RPMI7951 (cell line): ENCODE measurements at places on chromosomes 3 and 15.

DNA sequence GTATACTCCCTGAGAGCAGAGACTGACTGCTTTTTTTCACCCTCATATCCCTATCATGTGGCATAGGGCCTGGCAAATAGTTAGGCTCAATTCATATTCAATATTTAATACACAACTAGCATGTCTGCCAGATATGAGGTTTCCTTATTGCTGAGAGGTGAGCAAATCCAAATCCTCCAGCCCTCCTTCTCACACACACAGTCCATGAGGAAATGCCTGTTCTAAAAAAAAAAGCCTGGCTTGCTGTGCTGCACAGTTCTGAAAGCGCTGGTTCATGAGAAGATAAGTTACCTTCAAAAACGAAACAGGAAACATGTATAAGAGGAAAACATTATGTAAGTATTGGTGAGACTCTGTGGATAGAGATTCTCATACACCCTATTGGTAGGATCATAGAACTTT, 15.5 kb upstream of the ACAP2 start:
- DNase-seq, result no peak

- DNase-seq, result peak; percentile 50
These were observed 3.4 kb upstream of the DISP2 start for GRCh38 chr15:40354408-40355171.

GRCh38 chr15:68654786-68655560, 76.2 kb downstream of the CORO2B start:
- no peak for DNase-seq

DNA sequence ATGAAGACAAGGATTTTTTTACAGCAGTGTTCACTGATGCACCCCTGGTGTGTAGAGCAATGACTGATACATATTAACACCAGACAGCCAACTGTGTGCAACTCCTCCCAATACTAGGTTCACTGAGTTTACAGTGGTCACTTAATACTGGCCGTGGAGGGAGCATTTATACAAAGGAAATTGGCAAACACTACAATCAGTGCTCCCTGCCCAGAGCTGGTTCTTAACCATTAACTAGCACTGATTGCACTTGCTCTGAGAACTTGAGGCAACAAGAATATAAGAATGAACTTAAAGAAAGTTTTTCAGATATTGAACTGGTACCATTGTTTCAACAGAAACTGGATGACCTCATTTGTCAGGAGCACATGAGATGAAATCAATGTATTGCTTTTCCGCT, 110.6 kb downstream of the MAGI1 start:
- DNase-seq, result no peak

DNA sequence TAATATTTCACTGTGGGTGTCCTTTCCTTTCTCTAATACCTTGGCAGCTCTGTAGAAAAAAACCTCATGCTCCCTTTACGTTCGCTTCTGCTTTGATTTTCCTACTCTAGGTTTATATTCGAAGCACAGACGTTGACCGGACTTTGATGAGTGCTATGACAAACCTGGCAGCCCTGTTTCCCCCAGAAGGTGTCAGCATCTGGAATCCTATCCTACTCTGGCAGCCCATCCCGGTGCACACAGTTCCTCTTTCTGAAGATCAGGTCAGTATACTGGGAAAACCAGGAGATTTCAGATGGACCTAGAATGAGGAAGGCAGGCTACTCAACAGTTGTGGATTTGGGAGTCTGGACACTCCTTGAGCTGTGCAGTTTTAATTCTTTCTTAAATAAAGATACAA, 14.9 kb downstream of the ACP3 start:
- no peak for DNase-seq

DNA sequence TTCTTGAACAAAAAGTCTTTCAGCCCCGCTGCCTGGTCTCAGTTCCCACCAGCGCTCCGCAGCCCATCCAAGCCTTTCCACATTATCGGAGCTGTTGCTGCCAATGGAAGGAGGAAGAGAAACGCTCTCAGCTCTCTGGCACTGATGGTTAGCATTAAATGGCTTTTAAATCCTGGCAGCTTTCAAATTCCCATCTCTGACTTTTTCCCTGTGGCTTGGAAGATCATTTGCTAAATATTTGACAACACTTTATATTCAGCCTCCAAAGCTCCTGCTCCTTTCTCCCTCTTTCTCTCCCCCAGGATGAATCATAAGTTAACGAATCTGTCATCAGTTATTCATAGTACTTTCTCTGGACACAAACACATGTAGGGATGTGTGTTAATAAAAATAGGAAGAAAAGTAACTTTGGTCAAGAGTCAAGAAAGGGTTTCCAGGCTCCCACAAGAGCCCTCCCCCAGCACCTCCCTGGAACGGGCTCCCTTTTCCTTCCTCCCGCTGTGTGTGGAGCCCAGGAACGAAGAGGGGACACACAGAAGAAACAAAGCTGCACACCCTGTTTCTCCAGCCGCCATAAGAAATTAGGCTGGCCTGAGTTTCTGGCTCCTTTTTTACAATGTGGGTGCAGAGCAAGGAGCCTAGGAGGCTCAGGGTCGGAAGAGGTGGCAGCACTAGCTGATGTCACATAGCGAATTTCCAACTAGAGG, 47.6 kb upstream of the TSEN2 start:
- peak; percentile 78 for DNase-seq

DNA sequence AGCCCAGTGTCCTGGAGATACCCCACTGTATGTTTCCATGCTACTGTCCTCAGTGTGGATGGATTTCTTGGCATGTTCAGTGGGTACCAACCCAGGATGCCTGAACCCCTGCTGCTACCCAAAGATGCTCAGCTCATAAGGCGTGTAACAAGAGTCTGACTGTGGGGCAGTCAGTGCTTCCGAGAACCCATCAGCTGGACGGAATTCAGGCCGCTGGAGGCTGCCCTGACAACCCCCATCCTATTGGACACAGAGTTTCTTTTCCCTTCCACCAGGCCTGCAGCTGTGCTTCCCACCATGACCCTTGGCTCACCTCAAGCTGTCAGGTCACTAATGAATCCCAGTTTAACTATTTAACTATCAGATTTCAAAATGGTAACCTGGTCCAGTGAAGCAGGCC, 224.1 kb upstream of the FEZF2 start:
- DNase-seq, result peak; percentile 67

DNA sequence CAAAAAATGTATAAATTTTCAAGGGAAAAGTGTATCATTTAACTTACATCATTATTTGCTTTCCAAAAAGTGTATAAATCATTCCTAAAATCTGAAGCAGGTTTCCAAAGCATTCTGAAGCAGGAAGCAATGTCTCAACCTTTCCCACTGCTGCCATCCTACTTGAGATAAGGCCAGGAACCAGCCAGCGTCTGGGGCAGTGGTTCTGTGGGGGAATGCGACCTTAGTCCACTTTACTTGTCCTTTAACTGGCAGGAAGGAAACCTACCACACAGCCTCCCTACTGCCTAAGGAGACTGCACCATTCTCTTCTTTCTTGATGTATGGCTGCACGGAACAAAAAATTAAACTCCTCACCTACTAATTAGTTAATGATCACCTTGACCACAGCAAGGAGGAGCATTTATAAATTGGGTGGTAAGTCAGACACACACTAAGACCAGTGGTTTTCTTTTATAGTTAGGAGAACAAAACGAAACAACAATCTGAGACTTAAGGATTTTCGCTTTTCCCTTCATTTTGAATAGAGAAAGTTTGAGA, 3.7 kb downstream of the SORD start:
- peak; percentile 13 for DNase-seq

DNA sequence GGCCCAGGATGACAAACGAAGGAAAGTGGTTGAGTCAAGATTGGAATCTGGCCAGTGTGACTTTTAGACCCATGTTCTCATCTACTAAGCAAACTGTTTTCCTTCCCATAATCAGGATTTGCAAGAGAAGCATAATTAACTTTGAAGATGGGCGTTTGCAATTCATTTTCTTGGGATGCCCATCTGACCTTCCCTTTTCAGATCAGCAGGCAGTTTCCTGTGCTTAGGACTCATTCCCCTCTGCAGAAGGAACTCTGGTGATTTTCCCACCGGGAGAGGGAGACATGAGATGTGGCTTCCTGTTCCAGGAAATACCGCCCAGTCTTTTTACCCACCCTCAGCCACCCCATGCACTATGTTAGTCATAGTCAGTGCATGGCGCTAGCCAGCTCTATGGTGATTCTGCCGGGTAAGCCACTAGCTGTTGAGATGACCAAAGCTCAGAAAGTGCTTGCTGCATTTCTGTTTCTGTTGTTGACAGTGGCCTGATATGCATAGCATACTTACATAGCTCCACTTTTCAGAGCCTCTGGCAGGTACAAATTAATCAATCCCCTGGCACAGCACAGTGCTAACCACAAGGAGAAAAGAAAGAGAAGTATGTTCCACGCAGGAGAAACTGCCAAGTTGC, 129.4 kb downstream of the VGLL4 start:
- DNase-seq, result peak; percentile 95

DNA sequence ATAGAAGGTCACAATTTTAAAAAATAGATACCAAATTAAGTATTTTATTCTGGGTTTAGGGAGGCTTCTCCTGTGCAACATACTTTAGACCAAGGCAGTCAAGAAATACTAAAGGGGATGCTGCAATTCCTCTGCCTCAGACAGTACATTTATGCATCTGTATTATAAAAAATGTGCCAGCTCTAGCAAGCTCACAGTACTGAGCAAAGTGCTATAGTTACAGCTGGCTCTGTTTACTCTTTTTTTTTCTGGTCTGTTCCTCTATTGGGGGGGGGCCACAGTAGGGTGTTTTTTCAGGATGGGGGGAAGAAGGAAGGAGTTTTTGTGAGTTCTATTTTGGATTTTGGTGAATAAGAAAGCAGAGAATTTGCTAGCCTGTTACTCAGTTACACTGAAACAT, 185.0 kb downstream of the TIGIT start:
- no peak for DNase-seq

- DNase-seq, result peak; percentile 59
These were observed 2.4 kb downstream of the RPL39L start for GRCh38 chr3:187136936-187137335.

GRCh38 chr3:189909139-189909538, 211.6 kb downstream of the P3H2 start:
- DNase-seq, result no peak

GRCh38 chr3:56782906-56783305, 18.8 kb downstream of the ARHGEF3 start:
- no peak for DNase-seq

- DNase-seq, result peak; percentile 55
These were observed 70.2 kb downstream of the CLDN1 start for GRCh38 chr3:190252080-190252479.

- no peak for DNase-seq
These were observed 5.4 kb downstream of the IFT122 start for GRCh38 chr3:129445471-129445870.

DNA sequence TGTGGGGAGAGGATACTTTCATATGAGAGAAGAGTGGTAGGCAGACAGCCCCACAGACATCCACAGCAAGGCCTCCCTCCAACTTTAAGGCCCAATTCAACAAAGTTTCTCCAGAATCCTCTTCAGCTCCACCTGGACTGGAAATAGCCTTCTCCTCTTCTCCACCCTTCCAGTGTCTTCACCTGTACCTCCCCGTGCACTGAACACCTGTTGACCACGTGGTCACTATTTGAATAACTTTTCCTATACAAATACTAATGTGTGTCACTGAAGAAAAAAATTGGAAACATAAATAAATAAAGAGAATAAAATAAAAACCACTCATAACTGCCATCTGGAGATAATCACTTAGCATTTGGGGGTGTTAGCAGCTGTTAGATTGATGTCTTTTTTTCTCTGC, 52.9 kb downstream of the CCNL1 start:
- no peak for DNase-seq

GRCh38 chr3:42180901-42181300, 85.1 kb downstream of the CCK start:
- no peak for DNase-seq

GRCh38 chr3:122803977-122804376, 9.1 kb downstream of the SLC49A4 start:
- no peak for DNase-seq

DNA sequence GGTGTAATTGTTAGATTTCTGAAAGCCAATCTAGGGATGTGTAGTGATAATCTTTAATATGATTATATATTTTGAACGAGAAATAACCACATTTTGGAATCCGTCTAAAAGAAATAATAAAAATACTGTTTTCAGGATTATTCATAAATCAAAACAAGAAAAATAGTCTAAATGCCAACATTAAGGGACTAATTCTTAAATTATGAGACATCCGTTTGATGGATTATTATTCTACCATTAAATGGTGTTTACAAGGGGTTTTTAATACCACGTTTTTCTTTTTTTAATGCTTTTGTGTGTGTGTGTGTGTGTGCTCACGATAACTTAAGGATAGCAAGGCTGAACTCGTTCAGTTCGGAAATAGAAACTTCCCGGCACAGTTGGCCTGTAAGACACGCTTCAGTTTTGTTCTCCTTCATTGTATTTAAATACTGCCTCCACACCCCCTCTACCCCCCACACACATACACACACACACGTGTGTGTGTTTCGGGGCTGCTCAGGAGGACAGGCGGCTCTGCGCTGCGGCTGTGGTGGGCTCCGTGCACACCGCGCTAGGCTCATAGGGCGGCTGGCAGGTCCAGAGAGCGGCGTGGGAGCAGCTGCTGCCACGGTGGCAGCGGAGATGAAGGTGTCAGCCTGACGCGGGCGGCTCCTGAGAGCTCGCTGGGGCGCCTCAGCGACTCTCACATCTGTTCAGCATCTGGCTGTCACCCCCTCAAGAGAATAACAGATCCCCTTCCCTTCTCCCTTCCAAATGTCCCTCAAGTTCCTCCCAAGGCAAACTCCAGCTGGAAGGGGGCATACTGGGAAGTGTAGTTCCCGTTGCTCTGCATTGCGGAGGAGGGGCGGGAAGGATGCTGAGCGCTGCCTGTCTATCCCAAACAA, 23.0 kb upstream of the ANP32A start:
- peak; percentile 21 for DNase-seq

GRCh38 chr15:58407778-58408177, 24.0 kb upstream of the LIPC start:
- DNase-seq, result no peak

DNA sequence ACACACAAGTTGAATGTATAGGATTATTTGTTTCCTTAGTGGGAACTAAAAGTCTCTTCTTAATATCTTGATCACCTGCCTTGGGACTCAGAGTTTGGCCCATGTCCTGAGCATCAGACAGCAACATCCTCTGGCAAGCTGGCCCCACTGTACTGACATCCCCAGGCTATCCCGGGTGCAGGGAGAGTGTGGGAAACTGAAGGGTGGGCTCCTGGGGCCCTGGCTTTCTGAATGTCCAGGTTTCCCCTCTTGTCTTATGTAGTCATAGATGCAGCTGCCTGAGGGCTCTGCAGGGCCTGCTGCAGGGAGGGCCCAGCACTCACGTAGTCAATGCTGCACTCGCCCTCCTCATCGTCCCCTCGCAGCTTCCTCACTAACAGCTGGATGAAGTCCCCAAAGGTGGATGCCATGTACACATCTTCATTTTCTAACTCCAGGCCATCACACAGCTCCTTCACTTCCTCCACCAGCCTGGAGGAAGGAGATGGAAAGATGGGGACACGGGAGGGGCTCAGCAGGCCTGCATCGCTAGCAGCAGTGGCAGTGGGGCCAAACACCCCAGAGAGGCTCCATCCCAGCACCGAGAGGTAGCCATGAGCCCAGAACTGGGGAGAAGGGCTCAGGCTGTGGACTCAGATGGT, 42.8 kb downstream of the ALDH1L1 start:
- no peak for DNase-seq

GRCh38 chr3:15051531-15051930, 13.6 kb downstream of the MRPS25 start:
- peak; percentile 33 for DNase-seq
